ENCODE measurements at places on chromosomes 5 and 9.

DNA sequence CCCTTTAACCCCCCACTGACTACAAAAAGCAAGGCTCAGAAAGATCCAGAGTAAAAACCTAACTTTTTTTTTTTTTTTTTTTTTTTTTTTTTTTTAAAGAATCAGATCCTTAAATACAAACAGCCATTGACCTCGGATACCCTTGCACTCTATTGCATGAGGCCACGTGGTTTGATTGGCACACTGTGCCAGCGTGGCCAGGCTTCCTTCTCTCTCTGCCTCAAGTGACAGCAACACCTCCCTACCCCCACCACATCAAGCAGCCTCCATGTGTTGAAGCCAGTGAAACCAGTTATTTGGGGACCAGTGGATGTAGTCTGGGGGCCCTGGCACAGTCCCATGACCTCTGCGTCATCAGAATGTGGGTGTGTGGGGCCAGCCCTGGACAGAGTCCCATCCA is 71.4 kb downstream of the OTULIN start:
- no peak for DNase-seq

DNA sequence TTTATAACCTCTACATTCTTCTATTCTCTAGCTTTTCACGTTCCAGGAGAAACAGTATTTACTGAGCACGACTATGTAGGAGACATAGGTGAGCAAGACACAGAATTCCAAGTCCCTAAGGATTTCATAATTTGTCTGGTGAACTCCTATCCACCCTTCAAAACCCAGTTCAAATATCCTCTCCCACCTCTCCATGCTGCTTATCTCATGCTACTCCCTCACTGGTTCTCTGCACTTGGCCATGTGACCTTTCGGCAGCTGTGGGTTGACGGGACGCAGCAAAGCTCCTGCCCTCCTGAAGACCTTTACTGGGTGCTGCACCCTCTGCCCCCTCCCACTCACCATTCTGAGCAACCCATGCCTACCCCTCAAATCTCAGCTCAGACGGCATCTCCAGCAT is 173.2 kb downstream of the RGS3 start:
- DNase-seq = no peak

DNA sequence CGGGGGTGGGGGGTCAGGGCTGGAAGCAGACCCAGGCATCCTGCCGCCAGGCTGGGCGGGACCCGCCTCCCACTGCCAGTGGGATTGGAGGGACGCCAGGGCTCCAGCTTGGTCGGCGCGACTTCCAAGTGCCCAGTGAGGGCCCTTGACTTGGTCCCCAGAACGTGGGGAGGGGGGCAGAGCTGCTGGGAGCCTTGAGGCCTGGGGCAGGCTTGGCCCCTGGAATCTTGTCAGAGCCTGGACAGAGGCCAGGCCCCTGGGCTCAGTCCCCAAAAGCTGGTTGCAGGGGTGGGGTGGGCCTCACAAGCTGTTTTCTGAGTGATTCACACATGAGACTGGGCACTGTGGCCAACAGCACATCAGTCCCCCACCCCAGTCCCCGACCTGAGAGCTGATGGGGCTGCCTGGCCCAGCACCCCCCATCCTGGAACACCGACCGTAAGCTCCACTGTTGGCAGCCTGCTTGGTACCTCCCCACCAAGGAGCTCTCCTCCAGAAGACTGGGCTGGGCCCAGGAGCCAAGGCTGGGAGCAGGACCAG is 526 bp downstream of the CLIC3 start:
- DNase-seq = no peak

DNA sequence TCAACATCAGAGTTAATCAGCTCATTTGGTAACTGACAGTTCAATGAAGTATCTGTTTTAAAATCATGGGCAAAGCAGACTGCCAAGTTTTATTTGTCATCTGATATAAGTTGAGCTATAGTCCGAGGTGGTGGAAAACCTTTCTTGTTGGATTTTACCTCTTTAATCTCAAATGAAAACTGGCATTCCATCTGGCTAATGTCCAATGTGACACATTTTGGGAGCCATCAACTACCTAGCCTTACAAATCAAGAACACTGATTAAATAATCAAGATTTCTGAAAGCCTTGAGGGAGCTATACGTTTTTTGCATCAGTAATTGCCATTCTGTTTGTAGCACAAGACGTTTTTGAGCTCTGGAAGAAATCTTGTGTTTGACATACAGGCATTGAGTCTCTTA is 1380.5 kb upstream of the WWC1 start:
- no peak for DNase-seq

DNA sequence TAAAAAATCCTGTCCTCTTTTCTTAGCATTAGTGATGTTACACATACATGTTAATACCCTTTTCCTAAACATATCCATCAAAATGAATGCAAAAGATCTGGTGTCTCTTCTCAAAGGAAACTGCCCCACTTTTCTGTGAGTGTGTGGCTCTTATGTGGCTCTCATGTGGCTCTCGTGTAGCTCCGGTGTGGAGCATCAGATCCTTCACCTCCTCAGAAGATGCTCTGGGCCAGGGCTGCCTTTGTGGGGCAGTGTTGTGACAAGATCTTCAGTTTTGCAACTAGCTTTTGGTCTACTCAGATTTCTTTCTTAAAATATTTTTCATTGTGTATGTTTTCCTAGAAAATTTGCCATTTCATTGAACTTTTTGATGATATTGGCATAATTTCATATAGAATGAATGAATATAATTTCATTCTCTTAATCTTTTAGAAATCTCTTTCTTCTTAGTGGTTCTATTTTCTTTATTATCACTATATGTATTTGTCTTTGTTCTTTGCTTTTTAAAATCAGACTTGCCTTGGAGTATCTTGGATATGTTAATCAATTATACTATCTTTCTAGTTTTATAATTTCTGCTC is 19.4 kb downstream of the GARNL3 start:
- no peak for DNase-seq

GRCh38 chr9:78746010-78746409 is 449.1 kb downstream of the PSAT1 start:
- DNase-seq = no peak

DNA sequence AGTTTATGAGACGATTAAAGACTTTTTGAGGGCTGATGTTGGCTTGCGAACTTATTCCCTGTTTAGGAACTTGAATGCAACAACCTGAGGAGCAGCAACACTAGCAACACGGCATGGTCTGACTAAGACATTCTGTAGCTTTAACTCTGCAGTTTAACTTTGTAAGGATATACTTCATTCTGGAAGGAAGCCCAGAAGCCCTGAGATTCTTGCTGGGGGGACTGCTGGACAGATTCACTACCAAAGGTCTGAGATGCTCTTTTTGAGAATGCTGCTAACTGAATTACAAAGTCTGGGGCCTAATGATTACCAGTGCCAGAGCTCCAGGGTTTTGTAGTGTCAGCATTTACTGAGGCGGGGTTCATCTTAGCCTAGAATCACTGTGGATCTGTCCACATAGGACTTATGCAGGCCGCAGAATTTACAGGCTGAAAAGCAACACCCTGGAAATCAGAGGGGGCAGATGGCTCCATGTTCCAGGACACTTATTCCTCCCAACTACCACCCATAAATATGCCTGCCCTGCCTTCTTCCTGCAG is 537.1 kb upstream of the CDH18 start:
- DNase-seq = no peak

GRCh38 chr9:95508968-95509850 is 7.6 kb downstream of the PTCH1 start:
- DNase-seq = no peak

- no peak for DNase-seq
Measured at GRCh38 chr5:79081779-79082178, 12.2 kb downstream of the BHMT2 start.

- no peak for DNase-seq
Measured at GRCh38 chr9:76180541-76180940, 213.7 kb downstream of the RFK start.

DNA sequence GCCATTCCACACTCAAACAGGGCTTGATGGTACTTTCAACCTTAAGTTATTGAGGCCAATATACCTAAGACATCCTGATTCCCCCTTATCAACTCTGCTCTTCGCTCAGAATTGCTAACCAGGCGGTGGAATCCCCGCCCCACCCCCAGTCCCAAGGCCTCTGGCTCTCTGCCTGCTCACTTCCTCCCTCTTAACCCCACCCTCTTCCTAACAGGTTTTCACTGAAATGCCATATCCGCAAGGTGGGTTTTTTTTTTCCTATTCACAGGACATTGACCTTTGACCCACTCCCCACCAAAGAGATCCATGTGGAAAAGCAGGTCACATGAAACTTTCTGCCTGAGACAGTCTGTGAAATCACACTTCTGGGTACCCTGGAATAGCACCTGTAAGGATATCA is 66.6 kb upstream of the IFNK start:
- DNase-seq = no peak

Data from stimulated activated CD8-positive, alpha-beta memory T cell treated with anti-CD3 and anti-CD28 coated beads, Interleukin-7, amount 100 ng/mL, for 1 hour (primary cell).